ENCODE measurements at places on chromosomes 12 and 14. TPM values are rescaled to one million over a fixed set of nuclear protein-coding genes. Genes with fewer than 3 reads are reported as not detected.

KLRK1 gene
- total RNA-seq: not detected

OR4E2 gene
- total RNA-seq: not detected

TM9SF1 gene
- total RNA-seq: 49.0 TPM

SLC25A21 gene
- total RNA-seq: 9.2 TPM

ENO2 gene
- total RNA-seq: 40.3 TPM

NRXN3 gene
- total RNA-seq: not detected

ADGRD1 gene
- not detected for total RNA-seq

CLEC1A gene
- not detected for total RNA-seq

BTBD6 gene
- total RNA-seq: 130 TPM

KRT79 gene
- not detected for total RNA-seq

ACTR6 gene
- 13.9 TPM for total RNA-seq

CSRNP2 gene
- 14.5 TPM for total RNA-seq

SAMD15 gene
- 3.3 TPM for total RNA-seq

GZMB gene
- not detected for total RNA-seq

CARMIL3 gene
- total RNA-seq: 110 TPM

SLC10A1 gene
- not detected for total RNA-seq

AMN gene
- total RNA-seq: 7.7 TPM

IL22 gene
- total RNA-seq: not detected

C3AR1 gene
- 3.2 TPM for total RNA-seq

RNU4-1 gene
- under 0.01 TPM for total RNA-seq

Data from Karpas-422 (cell line).